ENCODE measurements at places on chromosomes 7 and 10.

DNA sequence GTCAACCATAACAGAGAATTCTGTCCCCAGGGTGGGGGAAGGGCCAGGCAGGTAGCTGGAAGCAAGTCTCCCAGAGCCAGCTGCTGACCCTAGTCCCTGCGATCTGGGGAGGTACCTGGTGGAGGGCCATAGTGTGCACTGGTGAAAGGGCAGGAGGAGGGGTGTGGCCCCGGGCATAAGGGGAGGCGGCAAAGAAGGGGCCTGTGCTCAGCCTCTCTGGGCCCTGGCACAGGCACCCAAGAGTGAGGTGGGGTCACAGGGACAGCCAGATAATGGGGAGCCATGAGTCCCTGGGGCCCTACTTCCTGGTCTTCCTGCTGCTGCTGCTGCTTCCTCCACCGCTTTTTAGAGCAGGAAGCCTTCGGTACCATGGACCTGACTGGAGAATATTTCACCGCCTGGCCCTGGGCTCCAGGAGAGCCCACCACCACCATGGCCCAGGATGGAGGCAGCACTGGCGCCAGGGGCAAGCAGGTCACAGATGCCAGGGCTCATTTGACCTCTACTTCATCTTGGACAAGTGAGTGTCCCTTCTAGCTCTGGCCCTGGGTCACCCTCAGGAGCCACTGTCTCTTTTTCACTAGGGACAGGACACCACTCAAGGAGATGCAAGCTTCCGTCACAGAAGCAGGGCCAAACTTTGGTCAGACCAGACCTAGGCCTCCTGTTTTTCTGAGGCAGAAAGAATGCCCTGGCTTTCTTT, at the start of gene ANTXRL:
TSS of gene ANTXRL (plus strand) at position 7 of the 703 bp plus-strand sequence. CDS start at position 273, 266 bp downstream.
- no peak for DNase-seq

GRCh38 chr10:121792198-121792597, 135.6 kb downstream of the ATE1 start:
- DNase-seq = no peak

DNA sequence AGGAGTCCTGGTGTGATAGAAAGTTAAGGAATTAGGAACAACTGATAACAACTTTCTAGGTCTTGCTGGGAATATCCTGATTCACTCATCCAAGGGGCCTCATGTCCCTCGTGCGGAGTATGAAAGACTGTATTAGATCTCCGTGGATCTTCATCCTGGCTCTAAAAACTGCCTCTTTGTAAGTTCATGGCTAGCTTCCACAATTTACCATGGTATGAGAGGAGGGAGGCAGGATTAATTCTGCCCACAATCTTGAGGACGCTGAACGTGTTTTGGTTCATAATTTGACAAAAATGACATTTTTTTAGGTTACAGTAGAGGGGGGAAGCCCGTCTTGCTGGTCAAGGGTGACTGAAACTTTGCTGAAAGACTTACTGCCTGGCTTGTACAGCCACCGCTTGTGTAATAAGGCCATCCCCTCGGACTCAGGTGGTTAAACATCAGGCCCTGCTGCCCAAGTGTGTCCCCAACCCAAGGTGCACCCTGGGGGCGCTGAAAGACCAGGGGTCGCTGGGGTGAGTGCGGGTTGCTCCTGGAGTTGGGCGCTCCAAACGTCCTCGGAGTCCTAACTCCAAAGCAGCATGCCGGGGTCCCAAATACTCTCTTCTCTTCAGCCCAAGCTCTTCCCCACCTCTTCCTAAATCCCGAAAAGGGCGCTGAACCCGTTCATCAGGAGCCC, 733 bp downstream of the HIBADH start:
- DNase-seq = peak; percentile 32

DNA sequence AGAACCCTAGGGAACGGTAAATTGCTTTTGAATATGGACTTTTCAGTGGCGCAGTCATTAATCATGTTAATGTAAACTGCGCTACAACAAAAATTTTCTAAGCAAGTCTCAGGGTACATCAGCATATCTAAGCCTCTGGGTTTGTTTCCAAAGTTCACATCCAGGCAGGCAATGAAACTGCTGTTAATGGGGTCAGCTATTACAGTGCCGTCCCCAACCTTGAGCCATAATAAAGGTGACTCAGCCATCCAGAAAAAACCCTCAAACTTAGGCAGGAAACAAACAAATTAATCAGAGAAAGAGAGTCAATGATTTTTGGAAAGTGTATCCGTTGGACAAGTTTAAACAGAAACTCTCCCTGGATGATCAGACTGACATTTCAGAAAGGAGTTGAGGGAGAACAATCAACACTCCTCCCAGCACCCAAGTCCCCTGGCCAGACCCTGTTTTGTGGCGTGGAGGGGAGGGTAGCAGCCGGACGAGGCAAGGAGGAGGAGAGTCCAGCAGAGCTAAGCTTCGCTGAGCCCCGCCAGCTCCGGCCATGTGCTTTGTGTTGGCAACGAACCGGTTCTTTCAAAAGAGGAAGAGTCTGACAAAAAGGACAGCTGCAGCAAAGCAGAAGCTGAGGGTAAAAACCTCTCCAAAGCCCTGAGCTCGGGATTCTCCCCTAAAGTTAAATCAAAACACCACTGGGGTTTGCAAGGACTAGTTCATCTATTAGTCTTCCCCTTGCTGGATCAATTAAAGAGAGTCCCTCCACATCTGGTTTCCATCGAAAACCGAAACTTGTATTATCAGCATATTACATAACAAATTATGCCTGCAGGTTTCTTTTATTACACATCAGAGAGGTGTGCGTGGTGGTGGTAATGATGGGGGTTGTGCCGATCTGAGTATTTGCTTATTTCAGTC, 3.6 kb downstream of the FAM53B start:
- no peak for DNase-seq

GRCh38 chr7:91149341-91150246, 114.6 kb upstream of the FZD1 start:
- DNase-seq = no peak

- no peak for DNase-seq
These were observed 262.7 kb downstream of the CTNNA3 start for GRCh38 chr10:67433276-67433675.

DNA sequence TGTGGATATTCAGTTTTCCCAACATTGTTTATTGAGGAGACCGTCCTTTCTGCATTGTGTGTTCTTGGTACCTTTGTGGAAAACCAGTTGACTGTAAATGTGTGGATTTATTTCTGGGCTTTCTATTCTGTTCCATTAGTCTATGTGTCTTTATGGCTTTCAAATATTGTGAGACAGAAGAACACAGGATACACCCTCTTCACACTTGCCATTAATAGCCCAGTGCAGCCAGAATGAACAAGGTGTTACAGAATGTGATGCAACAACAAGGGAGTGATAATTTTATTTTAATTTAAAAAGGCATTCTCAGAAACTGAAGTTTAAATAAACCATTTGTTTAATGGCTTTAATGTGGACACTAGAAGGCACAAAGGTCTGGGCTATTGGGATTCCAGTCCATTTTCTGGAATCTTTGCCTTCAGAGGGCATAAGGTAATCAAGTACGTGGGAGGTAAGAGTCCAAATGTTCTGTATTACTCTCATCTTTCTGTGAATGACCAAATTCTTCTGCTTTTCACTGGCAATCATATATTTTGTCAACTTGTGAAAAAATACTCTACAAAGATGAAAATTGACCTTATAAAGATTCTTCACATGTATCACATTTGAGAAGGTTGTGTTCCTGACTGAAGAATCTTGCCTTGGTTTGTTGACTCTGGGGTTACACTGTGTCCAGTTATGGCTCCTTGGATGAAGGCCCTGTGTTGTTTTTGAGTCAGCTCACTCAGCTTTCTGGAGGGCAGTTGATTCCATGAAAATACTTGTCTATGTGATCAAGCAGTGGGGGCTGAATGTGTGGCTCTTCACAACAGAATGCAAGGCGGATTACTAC, 962.7 kb downstream of the LRMDA start:
- DNase-seq = no peak

GRCh38 chr10:101824736-101825135, 6.5 kb upstream of the OGA start:
- no peak for DNase-seq

GRCh38 chr10:13716081-13717071, 129.6 kb downstream of the PRPF18 start:
- no peak for DNase-seq

DNA sequence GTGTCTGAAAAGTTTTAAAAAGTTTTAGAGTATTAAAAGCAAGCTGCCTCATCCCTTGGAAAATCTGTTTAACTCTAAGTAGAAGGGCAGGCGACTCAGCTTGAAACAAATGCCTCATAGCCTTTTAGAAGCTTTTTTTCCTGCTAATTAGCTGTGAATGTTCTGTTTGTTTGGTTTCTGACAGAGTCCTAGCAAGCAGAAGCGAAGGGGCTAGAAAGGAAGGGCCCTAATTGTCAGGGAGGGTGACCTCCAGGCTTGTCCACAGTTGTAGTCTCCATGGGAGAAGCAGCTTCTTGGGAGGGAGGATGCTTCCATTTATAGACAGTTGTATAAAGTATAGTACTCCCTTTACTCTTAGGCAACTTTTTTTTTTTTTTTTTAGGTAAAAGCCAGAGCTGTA, 90.9 kb downstream of the DNAJC1 start:
- no peak for DNase-seq

DNA sequence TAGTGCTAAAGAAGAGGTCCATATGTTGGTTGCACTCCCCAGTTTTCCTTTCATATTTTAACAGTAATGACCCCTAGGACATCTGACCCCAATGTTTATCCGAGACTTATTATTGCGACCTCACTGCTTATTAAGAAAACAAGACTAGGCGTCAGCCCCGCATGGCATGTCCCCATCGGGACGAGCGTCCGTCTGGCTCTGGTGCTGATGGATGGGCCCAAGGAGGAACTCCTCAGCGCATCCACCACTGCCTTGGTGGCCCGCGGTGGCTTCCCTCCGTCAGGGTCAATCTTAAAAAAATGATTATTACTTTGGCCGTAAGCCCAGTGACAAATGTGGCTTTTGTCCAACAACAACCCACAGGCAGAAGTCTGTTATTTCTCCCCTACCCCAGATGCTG, 40.1 kb upstream of the CXCL12 start:
- DNase-seq = no peak

DNA sequence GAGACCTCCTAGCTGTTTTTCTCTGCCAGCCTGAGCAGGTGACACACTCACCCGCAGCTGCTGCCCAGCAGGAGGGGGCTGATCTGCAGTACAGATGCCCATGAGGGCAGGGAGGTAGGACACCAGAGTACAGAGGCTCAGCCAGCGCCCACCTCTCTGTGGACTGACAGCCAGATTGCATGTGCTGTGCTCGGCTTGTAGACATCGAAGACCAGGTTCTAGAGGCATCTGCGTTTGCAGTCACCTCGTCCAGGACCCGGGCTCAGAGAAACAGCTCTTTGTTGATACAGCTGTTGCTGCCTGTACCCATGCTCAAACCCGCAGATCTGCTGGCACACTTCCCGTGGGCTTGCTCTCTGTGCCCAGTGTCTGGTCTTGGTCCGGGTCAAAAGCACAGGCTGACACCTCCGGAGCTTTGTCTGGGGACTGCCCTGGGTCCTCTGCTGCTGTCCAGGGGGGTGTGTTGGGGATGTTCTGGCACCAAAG, 224.7 kb downstream of the GLRX3 start:
- peak; percentile 23 for DNase-seq

- DNase-seq = no peak
These were observed 111.8 kb upstream of the AGR3 start for GRCh38 chr7:16993543-16993942.

DNA sequence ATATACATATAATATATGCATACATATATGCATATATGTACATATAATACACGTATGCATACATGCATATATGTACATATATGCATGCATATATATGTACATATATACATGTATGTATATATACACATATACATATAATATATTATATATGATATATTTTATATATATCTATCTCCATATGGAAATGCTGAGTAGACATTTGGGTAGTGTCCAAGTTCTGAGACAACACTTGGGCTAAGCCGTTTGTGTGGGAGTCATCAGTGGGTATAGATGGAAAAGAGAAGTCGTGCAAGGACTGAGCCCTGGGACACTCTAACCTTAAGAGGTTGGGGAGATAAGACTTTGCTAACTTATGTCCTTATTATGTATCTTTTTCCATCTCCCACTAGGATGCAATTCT, 165.2 kb upstream of the PODXL start:
- DNase-seq = no peak

- peak; percentile 26 for DNase-seq
These were observed 119.0 kb upstream of the KCNMA1 start for GRCh38 chr10:77756319-77757232.

DNA sequence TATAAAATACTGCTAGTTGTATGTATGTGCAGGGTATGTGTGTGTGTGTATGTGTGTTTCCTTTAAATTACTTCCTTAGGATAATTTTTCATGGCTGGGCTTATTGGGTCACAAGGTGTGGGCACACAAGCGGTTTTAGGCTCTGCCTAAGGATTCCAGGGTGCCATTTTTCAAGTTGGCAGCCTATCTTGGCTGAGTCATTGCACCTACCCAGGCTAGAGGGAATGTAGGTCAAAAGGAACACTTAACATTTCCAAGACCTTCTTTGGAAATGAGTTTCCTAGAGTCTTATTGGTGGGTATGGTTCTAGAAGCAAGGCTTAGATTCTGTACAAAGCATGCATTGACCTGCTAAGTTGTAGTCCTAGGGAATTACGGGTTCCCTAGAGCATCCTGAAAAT, 642.1 kb downstream of the LRMDA start:
- DNase-seq = no peak

DNA sequence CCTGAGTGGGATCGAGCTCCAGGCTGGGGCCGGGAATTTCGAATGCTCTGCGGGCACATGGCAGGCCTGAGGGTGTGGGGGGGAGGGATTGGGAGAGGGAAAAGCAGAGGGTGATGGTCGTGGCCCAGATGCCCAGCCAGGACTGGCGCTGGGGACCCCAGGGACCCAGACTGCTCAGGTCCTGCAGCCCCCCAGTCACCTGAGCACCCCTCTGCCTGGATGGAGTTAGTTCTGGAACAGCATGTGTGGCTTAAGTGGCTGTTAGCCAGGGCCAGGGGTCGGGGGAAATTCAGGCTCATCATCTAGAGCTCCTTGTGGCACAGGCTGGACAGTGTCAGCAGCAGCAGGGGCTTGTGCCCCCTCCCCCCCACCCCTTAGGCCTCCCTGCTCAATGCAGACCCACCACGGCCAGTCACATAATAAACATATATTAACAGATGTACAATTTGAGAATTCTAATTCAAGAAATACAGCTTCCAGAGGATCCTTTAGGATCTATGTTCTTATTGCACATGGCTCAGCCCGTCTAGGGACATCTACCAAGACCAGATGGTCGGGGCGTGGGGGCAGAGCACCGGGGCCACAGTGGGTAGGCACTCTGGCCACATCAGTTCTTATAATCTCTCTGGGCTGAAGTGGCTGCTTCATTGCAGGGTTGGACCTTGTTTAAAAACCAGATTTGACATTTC, 22.2 kb downstream of the DNAJB12 start:
- no peak for DNase-seq

GRCh38 chr10:71354776-71355175, 35.7 kb downstream of the SLC29A3 start:
- no peak for DNase-seq

DNA sequence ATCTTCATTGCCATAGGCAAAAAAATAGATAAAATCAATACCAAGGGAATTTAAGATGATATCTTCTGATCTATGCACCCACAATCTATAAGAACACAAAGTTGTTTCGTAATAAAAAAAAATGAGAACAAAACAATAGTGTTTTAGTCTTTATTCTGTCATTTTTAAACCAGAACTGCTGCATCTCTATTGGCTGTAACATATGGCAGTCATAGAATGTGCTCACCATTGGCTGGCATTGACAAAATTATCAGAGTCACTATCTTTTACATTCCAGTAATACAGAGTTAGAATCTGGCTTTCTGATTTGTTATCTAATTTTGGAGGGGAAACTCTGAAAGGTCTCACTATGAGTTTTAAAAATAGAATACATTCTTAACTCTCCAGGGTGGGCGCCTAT, 138.6 kb upstream of the CCDC6 start:
- no peak for DNase-seq

GRCh38 chr10:17698696-17699095, 53.3 kb upstream of the TMEM236 start:
- DNase-seq = no peak
